Stimulated activated naive CD8-positive, alpha-beta T cell treated with anti-CD3 and anti-CD28 coated beads, Interleukin-15, Interleukin-2, amounts not matched to agents 100 U/mL and 50 U/mL, for 24 hours (primary cell): ENCODE measurements at places on chromosomes 7 and 10.

DNA sequence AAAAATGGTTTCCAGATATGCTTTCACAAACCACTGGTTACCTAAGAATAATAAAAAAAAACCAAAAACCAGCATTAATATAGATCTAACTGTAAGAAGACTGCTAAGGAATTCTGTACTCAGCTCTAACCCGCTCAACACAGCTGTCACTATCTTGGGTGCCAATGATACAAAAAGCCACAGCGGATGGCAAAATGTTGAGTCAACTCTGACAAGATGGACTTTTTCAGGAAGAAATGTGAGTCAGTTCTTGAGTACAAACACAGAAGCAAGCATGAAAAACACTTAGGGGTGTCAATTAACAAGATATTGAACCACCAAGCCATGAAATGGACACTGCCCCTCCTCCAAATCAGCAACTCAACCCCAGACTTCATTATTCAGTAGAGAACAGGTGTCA, 55.0 kb downstream of the CTTNBP2 start:
- no peak for DNase-seq

- DNase-seq, result no peak
Observed at GRCh38 chr10:118513174-118513573, 82.3 kb downstream of the PRLHR start.

DNA sequence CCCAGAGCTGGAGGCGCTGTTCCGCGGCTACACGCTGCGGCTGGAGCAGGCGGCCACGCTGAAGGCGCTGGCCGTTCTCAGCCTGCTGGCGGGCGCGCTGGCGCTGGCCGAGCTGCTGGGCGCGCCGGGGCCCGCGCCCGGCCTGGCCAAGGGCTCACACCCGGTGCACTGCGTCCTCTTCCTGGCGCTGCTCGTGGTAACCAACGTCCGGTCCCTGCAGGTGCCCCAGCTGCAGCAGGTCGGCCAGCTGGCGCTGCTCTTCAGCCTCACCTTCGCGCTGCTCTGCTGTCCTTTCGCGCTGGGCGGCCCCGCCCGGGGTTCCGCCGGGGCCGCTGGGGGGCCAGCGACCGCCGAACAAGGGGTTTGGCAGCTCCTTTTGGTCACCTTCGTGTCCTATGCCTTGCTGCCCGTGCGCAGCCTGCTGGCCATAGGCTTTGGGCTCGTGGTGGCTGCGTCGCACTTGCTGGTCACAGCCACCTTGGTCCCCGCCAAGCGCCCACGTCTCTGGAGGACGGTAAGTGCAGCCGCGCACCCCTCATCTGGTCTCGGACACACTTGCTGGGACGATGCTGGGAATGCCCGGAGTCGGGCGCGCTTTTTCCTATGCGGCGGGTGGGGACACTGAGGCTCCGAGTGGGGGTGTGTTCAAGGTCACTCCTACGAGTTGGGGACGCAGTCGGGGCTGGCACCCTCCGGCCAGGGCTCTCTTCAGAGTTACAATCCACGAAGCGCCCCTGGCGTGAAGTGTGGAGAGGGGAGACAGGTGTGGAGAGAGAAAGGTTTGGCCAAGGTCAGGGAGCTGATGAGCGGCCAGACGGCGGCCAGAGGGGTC, 717 bp downstream of the ADCY1 start:
- no peak for DNase-seq

- DNase-seq, result no peak
Observed at GRCh38 chr10:111079241-111079760, 2.5 kb downstream of the ADRA2A start.

DNA sequence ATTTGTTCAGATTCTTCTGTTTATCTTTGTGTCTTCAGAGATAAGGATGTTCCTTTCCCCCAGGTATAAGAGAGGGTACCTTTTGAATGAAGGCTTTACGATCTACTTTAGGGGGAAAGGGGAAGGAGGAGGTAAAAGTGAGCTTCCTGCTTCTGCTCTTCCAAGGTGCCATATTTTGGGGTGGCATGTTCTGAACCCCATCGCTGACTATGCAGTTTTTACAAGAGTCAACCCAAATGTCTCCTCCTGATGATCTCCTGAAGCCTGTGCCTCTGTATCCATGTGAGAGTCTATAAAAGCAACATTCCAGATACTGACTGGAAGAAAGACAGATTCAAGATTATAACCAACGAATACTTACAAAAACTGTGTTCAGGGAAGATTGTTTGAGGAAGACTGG, 102.5 kb downstream of the ZNF277 start:
- no peak for DNase-seq
